T-helper 2 cell (primary cell): ENCODE measurements at places on chromosomes 5 and 9.

GRCh38 chr9:136857166-136857565, 5.0 kb downstream of the MAMDC4 start:
- no peak for DNase-seq

DNA sequence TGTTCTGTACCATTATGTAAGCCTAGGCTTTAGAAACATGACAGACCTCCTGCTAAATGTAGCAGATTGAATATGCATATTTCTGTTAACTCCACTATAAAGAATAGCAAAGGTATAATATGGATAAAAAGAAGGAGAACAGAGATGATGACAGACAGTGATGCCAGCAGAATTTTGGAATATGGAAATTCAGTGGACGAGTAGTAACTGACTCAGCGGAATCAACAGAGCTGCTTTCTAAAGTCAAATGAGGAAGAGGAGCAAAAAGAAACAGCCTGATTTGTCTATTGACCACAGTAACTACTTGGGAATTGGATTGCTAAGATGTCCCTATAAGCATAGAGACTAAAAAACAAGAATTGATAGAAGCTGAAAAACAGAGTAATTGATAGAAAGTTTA, 8.0 kb downstream of the GPR21 start:
- DNase-seq, result no peak

DNA sequence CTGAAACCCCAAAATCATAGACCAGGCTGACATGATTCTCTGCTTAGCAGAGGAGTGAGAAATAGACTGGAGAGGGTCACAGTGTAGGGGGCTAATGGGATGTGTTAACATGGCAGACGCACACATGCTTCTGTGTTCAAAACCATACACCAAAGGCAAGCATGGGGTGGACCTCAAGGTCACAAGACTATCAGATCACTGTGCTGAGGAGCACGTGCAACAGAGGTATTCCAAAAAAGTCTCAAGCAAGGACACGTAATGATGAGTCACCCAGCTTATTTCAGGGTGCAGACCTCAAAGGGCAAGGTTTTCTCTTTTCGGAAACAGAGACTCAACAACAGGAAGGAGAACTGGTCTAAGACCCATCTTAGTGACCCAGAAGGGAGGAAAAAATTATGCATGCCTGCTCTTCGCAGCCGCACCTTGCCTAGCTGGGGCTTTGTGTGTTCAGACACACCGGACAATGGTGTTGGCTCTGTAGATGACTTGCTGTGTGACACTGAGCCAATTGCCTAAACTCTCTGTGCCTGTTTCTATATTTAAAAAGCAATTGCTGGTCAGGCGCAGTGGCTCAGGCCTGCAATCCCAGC, 20.3 kb downstream of the WHRN start:
- no peak for DNase-seq

- no peak for DNase-seq
Measured at GRCh38 chr5:119358530-119358900, 2.7 kb downstream of the TNFAIP8 start.

- DNase-seq, result no peak
Measured at GRCh38 chr9:9718691-9719090, 894.1 kb downstream of the PTPRD start.

- no peak for DNase-seq
Measured at GRCh38 chr9:27792971-27793689, 219.8 kb upstream of the C9orf72 start.

DNA sequence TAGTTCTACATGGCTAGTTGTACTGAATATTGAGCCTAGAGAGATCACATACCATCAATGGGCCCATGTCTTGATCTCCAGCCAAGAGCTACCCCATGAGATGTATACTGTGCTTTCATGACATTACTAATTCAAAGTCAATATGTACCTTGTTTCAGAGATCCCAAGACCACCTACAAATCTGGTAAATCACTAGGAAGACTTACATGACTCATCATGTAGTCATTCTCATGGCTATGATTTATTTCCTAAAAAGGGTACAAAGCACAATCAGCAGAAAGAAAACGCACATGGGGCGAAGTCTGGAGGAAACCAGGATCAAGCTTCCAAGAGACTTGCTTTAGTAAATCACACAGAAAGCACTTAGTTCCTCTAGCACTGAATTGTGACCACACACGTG, 103.0 kb downstream of the PCSK5 start:
- DNase-seq, result no peak

- DNase-seq, result no peak
Measured at GRCh38 chr5:138653502-138653901, 78.3 kb upstream of the HSPA9 start.

DNA sequence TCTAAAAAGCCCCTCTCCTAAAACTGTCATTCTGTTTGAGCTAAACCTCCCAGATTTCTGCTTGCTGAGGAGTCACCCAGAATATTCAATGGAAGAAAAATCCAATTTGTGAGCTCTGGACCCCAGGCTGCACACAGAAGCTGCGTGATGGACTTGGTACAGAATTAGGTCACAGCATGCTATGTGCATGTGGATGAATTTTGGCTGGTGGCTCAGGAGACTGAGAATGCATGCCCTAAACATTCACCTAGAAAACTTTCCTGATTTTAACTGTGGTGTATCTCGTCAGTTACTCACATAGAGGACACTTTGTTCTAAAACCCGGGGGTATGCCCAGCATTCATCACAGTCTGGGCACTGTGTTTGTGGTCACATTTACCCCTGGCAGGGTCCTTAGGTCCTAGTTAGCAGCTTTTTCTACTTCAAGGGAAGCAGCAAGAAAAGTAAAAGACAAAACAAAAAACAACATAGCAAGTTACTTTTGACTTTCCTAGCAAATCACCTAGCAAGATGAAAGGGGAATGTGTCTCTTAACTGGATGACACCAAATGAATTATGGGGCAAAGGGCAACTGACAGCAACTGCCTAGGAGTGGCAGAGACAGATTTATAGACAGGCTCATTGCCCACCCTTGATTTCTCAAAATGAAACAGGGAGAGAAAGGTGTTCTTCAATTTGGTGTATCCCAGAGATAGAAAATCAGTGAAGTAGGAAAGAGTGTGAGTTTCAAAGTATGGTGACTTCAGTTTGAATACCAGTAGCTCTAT, 8.3 kb upstream of the SHROOM1 start:
- DNase-seq, result no peak

DNA sequence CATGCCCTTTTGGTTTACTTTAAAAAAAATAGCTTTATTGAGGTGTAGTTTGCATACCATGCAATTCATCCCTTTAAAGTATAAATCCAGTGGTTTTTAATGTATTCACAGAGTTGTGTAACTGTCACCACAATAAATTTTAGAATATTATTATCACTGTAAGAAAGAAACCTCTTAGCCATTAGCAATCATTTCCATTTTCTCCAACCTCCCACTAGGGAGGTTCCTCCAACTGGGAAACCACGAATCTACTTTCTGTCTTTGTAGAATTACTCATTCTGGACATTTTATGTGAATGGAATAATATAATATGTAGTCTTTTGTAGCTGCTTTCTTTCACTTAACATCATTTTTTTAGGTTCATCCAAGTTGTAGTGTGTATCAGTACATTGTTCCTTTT, 43.5 kb downstream of the UNC13B start:
- no peak for DNase-seq

DNA sequence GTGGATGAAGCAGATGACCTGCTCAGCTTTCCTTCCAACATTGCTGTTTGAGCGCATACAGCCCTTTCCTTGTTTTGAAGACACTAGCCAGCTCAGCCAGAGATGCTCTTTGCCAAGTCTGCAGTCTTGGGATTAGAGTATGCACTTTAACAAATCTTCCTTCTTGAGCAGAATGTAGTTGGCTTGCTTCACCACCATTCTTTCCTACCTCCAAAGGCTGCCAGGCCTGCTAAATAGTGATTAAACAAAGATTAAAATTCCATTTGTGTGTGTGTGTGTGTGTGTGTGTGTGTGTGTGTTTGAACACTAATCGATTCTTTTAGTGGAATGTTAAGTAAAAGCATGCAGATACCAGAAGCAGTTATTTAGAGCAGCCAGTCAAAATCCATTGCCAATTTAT, 97.6 kb downstream of the GALNT10 start:
- DNase-seq, result no peak

- no peak for DNase-seq
Measured at GRCh38 chr5:14729448-14730385, 65.2 kb downstream of the OTULIN start.

GRCh38 chr9:127360829-127361228, 36.1 kb upstream of the SLC2A8 start:
- DNase-seq, result no peak

DNA sequence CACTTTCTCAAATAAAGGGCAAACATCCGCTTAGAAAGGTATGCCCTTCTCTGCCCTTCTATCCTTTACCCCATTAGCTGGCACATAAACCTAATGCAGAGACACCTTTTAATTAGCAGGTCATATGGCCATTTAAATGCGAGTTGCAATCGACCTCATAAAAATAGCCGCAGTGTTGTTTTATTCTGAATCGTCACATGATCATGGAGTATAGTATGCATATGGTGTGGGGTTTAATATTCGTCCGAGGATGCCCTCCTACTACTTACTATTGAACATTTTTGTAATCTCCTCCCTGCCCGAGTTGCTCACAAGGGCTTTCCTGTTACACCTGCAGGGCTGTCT, 72.0 kb downstream of the PIK3R1 start:
- DNase-seq, result no peak

- DNase-seq, result no peak
Measured at GRCh38 chr5:172910828-172911627, 48.2 kb upstream of the RPL26L1 start.

DNA sequence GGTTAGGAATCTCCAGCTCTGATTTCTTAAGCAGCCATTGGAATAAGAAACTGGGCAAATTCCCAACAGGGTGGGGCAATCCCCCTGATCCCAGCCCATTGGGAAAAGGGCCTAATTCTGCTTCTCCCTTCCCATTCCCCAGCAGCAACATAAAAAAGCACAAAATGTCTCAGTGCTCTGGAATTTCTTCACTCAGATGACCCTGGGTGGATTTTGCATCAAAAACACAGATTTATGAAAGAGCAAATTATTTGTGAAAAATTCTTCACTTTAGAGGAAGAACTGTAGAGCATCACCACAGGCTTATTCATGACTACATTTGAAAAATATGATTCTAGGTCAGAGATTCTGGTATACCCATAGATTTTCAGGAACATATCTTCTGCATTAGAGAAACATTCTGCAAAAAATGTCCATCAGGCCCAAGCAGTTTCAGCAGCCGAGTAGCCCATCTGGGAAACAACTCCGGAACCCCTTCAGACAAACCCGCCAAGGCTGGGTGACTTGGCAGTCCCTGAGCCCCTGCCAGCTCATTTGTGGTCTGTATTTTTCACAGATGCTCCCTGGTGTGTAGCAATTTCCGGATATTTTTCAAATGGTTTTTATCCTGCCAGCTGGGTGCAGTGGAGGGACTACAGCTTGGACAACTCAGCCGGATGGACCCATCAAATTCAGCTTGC, 102.1 kb upstream of the RANBP3L start:
- no peak for DNase-seq

DNA sequence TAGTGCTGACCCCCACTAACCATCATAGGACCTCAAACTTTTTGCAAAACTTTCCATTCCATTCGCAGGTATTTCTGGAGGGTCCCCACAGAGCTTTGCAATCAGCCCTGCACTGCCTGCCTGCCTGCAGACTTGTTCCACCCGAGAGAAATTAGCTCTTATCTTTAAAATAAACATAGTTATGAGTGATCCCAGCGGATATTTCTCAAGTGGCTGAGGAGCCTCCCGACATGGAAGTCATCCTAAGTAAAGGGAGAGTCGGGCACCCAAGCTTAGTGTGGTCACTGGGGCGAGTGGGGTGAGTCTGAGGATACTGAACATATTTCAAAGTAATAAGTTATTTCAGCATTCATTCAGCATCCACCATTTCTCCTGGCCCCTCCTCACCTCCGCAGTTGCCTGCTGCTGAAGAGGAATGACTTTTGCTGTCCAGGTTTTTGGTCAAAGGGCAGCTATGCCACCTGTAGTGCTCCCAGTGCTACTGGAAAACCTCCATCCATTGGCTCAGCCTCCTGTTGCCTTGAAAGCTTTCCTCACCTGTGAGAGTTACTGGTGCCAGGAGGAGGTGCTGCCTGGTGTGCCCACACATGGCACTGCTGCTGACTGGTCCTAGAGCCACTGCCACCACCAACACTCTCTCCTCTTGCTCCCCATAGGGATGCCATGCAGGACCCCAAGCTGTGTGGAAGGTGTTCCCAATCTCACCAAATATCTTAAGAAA, 89.7 kb upstream of the PCSK1 start:
- DNase-seq, result no peak

- no peak for DNase-seq
Measured at GRCh38 chr9:70477146-70477745, 62.8 kb upstream of the KLF9 start.

GRCh38 chr5:151647320-151647861, 39.3 kb downstream of the SPARC start:
- DNase-seq, result no peak
